Hematopoietic multipotent progenitor cell treated with erythropoietin and hydrocortisone succinate and interleukin-3 and kit ligand, for 4 days (in vitro differentiated cells): ENCODE measurements at places on chromosomes 16 and 17.

DNA sequence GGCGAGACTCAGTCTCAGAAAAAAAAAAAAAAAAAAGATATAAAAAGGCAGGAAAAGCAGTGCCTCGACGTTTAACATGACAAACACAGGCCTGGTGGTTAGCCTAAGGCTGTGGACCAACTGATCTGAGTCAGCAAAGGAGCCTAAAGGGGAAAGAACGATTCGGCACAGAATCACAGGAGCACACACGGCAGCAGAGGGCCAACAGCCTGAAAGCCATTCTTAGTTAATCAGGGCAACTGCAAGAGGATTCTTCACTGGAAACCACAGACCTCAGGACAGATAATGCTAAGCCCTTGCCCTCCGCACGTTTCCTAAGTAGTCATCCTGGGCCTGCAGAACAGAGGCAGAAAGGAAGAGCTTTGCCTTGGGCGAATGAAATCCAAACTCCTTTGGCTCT is 14.7 kb downstream of the TMEM11 start:
- DNase-seq = peak; percentile 92

GRCh38 chr17:82231562-82232321 is 2.9 kb downstream of the SLC16A3 start:
- peak; percentile 87 for DNase-seq

DNA sequence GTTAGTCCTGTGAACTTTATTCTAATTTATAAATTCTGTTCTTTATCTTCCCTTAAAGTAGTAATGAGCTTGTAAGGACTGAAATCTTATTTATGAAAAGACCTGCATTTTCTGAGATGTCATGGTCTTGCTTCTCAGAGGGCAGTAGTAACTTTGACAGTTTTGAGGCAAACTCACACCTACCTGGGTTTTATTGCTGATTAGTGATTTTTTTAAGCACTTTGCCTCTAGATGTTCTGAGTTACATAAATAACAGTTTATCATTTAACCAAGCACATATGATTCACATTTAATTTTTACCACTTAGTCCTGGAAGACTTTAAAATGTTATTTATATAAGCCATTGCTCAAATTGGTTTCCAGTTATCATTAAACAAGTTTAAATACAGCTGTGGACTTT is 10.7 kb downstream of the DUSP14 start:
- DNase-seq = no peak

DNA sequence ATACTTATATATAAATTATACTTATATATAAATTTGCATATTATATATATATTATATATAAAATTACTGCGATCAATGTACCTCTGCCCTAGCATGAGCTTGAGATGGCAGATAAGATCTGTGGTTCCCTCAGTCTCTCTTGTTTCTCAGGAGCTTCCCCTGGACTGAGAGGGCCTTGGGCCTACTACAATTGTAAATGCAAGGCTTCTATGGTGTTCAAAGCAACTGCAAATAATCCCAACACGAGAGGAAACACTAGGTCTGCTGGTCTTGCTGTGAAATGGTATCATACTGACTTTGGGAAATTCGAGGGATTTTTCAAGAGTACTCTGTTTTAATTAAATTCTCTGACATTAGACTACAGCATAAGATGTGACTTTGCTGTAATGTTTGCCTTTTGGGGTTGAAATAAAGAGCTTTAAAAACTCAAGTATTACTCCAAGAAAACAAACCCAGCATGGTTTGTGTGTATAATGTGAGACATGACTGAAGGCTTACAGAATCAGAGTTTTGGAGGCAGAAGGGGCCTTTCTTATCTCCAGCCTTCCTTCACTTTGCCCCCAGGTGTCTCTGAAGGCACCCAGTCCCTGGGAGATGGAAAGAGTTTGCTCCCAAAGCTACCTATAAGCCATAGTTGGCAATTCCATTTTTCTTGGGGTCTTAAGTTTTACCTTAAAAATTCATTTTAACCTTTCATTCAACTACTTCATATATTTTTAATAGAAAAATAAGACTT is 24.2 kb downstream of the ACSM1 start:
- peak; percentile 61 for DNase-seq

DNA sequence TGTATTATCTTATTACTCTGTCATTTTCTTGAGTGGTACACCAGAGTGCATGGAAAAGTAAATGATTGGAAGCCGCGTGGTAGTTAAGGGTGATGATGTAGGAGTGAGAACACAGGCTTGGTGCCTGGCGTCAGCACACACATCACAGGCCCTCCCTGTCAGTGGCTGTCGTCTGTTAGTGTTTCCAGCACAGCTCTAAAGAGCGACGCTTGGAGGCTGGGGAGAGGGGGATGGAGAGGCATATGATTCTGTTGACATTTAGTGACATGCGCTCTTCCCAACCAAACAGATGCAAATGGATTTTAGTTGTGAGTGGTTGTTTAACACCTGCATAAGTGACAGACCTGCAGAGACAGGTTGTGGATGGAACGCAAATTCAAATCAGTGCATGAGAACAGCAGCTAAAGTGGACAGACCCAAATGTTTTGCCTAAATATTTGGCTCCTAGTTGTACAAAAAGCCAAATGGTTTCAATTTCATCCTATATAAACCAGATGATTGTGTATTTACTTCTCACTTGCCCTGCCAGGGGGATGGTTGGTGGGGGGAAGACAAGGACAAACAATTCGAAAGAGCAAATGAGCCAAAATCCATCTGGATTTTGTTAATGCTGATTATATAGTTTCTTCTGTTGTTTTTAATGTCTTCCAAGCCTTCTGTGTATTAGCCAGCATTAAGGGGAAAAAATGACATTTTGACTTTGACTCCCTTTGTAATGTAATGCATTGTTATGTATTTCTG is 222.3 kb downstream of the WWOX start:
- DNase-seq = no peak

DNA sequence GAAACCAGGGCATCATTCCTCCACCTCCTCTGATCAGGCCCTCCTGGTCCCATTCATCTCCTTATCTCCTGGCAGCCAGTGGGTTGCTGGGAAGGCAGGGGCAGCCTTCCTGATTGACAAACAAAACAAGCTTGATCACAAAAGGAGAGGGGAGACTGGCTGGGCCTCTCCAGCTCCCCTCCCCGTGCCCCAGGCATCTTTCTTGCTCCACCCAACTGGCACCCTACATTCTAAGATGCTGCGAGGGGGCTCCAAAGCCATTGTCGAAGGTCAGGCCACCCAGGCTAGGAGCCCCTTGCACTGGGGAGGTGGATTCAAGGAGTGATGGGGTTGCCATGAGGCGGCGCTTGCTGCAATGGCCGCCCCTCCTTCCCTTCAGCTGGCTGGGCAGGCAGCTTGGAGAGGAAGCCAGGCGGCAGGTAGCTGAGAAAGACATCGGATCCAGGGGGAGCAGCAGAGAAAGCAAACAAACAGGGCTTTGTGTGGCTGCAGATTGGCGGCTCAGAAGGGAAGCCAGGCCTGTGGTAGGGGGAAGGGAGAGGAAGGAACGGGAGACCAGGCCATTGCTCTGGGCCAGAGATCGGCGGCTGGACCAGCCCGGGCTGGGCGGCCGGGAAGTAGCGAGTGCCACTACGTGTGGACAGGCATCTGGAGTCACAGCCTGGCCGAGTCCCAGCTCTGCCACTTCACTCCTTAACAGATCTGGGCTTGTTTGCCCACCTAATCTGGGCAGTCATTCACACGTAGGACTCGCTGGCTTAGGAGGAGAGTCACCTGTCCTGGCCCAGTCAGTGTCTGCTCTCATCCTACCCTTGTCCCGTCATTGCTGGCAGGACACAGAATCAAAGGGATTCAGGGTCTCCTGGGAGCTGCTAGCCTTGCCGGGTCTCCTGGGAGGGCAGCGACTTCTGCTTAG is 12.3 kb downstream of the RAI1 start:
- DNase-seq = peak; percentile 56

DNA sequence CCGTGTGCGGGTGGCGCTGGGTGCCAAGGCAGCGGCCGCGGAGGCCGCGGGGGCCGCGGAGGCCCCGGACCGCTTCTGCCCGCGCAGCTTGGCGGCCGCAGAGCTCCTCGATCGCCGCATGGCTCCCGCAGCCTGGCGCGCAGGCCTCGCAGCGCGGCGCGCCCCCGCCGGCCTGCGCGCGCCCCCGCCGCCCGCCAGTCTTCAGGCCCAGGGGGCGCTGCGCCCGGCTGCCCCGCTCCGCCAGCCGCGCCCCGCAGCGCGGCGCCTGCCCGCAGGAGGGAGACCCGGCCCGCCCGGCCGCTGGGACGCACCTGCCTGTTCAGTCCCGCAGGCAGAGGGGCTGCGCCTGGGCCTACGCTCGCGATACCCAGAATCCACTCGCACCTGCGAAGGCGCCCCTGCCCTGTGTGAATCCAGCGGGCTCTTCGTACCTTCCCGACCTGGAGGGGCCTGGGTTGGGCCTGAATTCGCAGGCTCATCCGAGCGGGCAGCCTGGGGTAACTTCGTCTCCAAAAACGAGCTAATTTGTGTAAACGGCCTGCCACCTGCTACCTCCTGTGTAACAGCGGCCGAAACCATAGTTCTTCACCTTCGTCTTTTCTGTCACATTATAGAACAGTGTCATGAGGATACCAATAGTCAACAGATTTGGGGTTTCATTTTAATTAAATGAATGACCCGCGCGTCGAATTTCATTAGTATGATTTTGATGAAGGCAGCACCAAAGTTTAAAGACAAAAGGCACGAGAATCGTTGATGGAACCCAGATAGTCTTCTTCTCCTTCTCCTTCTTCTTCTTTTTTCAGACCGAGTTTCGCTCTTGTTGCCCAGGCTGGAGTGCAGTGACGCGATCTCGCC is at the start of gene CENPV:
Gene CENPV, minus strand, starts transcription at position 153 of the 858 bp plus-strand sequence. Its CDS starts 33 bp downstream, at position 120.
- DNase-seq = peak; percentile 79

DNA sequence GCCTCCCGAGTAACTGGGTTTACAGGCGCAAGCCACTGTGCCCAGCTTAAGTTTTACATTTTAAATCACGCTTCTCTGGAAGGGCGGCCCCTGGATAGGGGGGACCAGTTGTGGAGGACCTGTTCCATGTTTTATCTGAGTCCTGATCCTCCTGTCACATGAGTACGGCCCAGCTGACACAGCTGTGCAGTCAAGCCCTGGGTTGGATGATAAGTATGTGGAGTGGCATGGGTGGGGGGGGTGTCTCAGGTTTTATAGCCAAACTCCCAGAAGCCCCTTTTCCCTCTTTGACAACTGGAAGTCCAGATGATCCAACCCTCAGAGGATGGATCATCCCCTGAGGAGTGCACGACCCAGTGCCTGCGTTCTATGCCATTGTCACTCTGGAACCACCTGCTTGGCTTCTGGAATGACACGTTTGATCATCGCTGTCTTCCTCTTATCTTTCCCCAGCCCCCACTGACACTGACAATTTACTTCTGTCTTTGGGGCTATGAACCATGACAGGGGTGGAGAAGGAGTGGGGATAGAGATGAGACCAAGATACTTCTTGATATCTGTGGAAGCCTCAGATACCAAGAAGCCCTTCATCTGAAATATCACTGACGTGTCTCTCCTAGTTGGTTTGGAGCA is 191.2 kb downstream of the MSI2 start:
- peak; percentile 65 for DNase-seq

GRCh38 chr16:78506367-78507193 is 407.1 kb downstream of the WWOX start:
- DNase-seq = no peak

- peak; percentile 73 for DNase-seq
Measured at GRCh38 chr16:89363621-89364393, 126.6 kb downstream of the ANKRD11 start.

DNA sequence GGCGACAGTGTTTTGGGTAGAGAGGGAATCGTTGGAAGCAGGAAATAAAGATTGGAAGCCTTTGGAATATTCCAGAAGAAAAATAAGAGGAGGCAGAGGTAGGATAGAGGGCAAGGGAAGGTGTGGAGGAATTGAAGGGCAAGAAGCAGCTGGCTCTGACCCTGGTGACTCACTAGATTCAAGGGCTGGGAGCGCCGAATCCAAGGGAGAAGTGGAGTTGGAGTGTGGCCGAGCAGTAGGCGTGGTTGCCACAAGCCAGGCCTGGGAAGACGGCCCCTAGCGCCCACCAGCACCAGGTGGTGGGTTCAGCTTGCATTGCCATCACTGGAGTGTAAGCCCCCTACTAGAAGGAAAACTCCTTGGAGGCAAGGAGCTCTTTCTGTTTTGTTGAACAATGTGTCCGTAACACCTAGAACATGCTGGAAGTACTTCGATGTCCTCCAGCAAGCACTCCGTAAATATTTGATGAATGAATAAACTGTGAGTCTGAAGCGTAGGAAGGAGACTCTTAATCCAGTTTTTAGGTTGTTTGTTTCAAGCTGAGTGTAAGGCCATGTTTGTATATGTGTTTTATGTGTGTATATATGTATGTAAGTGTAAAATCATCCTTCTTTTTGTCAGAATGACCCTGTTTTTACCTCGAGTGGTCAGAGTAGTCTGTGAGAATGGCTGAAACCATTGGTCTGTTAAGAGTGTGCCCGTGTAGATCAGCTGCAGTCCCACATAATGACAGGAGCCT is 139.5 kb downstream of the CMIP start:
- DNase-seq = no peak

DNA sequence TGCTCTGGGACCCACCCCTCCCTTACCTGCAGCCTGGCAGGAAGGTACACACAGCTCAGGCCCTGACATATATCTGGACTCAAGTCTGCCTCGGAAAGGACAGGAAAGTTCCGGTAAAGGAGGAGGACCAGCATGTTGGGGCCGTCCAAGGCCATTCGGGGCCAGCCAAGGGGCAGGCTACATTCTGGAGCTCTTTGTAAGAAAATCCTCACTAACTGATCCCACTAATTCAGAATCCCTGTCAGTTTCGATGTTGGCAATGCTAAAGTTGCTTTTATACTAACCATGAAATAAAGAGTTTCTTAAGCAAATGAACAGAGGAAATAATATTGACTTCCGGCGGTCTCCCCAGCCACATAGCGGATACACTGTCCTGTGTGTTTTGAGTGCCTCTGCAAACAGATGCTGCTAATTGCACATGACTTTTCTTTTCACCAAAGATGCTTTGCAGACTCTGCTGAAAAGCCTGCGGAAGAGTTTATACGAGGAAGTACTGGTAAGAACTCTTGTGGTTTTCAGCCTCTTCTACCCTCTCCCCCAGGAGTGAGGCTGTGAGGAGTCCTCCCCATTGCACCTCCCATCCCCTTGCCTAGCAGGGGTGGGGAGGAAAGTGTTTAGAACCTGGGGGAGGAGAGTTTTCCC is 54.8 kb downstream of the PLXDC1 start:
- peak; percentile 63 for DNase-seq

GRCh38 chr17:81460856-81461460 is 51.6 kb downstream of the ACTG1 start:
- DNase-seq = no peak

- no peak for DNase-seq
Measured at GRCh38 chr17:48571024-48571818, 6.9 kb downstream of the HOXB4 start.

DNA sequence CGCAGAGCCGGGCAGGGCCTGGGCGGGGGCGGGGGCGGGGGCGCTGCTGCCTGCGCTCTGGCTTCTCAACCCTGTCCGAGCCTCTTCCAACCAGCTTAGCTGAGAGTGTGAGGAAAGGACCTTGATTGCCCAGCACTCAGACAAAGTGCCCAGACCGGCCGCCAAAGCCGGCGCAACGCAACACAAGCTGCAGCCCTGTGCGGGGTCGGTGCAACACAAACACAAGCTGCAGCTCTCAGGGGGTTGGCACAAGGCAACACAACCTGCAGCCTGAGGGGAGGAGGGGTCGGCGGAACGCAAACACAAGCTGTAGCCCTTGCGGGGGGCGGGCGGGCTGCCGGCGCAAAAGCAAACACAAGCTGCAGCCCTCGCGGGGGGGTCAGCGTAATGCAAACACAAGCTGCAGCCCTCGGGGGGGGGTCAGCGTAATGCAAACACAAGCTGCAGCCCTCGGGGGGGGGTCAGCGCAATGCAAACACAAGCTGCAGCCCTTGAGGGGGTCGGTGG is 60.0 kb downstream of the KLHDC4 start:
- DNase-seq = no peak
